Naive thymus-derived CD8-positive, alpha-beta T cell (primary cell): ENCODE measurements at places on chromosomes 2 and 18.

DNA sequence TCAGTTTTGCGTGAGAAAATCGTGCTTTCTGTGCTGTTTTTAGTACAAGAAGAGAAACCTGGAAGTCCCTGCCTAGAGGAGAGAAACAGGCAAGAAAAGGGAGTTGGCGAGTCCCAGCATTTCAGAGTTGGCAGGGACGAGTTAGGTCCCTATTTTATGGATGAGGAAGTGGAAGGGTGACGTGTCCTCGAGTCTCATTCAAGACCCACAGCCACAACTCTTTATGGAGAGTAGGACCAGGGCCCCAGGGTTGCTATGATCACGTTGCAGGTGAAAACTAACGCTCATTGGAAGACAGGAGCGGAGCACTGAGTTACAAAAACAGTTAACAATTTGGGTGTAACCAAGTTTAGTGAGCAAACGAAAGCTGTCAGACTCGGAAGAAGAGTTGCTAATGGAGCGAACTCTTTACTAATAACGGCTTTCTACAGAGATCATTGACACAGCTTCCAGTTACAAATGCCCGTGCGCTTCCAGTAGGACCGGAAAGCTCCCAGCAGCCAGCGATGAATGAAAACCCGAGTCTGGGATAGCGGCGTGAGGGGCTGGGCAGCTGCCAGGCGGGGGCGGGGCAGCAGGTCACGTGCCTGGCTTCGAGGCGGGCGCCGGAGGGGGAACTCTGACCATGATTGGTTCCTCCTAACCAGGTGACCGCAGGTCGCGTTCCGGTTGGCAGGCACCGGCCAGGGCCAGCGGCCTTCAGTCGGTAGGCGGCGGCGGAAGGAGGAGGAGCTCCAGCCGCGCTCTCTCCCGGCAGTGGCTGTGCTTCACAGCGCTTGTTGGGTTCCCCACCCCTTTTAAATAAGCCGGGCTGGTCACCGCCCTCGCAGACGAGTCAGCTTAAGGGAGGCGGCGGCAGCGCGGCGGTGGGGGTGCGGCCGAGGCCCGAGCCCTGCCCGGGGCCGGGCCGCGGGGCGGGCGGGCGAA, at the start of gene CCNYL1:
TSS of gene CCNYL1 (plus strand) at position 827 of the 927 bp plus-strand sequence. CDS start 257 bp downstream, outside the sequence.
- peak; percentile 98 for DNase-seq

GRCh38 chr2:185813707-185814106, 75.1 kb downstream of the FSIP2 start:
- DNase-seq: no peak

GRCh38 chr2:165113414-165113813, 90.4 kb downstream of the SCN3A start:
- no peak for DNase-seq

DNA sequence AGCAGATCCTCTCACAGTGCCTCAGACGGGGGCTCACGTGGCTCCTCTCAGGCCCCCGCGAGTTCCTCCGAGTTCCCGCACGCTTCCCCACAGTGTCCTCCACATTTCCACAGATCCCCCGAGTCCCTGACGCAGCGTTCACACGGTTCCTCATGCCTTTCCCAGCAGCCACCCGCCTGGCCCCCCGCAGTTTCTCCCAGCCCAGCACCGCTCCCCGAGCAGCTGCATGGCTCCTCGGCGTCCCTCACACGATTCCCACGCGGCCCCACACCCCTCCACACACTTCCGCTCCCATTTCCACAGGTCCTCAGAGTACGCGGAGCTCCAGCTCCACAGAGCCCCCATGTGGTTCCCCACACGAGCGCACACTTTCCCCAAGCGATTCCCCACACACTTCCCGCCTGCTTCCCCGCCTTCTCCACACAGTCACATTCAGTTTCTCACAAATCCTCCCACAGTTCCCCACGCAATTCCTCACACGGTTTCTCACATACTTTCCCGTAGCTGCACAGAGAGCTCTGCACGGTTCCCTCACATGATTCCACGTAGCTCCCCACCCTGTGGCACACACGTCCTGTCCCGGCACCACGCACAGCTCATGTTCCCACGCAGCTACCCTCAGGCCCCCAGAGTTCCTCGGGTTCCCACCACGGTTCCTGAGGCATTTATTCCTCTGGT, 39.9 kb downstream of the KIF1A start:
- no peak for DNase-seq

GRCh38 chr2:45960057-45960863, 308.8 kb downstream of the PRKCE start:
- DNase-seq: no peak

- peak; percentile 62 for DNase-seq
Observed at GRCh38 chr2:237434866-237435311, 20.9 kb upstream of the COL6A3 start.
